ENCODE measurements at places on chromosomes 2 and 18.

GRCh38 chr18:30765247-30765646 lies 277.3 kb downstream of the DSC3 start:
- ATAC-seq, result no peak

DNA sequence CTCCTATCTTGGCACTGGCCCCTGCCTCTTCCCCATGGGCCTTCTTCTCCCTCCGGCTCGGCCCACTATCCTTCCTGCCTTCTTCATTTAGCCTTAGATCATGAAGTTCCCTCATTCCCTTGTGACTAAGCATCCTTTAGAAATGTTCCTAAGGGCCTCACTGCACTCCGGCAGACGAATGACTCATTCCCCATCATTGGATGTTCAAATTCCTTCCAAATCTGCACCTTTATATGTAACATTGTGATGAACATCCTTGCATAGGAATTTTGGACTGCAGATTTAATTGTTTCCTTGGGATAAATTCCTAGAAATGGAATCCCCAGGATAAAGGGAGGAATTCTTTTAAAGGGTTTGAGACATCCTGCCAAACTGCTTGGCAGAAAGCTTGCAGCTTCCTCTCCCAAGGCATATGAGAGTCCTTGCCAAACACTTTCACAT lies 19.0 kb downstream of the CRACDL start:
- peak; percentile 60 for ATAC-seq

- ATAC-seq, result no peak
Observed at GRCh38 chr2:147135376-147135775, 709.5 kb upstream of the ACVR2A start.

DNA sequence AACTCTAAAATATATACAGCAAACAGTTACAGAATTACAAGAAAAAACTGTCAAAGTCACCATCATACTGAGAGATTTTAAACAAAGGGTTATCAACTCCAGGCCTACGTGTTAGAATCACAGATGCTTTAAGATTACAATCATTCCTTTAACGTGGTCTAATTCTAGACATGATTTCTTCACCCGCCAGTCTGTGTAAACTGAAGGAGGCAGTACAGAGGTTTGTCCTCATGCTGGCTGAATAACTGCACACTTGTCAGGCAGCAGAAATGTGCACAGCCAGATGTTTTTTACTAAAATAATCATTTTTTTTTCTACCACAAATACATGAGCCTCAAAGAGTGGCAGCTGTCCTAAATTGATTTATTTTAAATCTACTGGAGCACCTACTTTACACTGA lies 15.5 kb upstream of the NEURL3 start:
- no peak for ATAC-seq

DNA sequence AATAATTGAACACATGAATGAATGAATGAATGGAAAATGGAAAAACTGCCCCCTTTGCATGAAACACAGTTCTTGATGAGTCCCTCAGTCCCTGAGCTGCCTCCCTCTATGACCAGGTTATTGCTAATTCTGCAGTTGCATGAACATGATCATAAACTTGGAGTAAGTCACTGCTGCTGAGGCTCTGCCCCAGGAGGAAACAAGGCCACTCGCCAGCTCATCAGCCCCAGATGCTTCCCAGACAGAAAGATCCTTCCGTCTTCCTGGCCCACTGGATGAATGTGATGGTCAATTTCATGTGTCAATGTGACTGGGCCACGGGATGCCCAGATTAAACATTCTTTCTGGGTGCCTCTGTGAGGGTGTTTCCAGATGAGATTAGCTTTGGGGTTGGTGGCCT lies 16.4 kb downstream of the GPR45 start:
- ATAC-seq, result no peak

GRCh38 chr2:25788457-25788856 lies 89.8 kb downstream of the ASXL2 start:
- no peak for ATAC-seq

DNA sequence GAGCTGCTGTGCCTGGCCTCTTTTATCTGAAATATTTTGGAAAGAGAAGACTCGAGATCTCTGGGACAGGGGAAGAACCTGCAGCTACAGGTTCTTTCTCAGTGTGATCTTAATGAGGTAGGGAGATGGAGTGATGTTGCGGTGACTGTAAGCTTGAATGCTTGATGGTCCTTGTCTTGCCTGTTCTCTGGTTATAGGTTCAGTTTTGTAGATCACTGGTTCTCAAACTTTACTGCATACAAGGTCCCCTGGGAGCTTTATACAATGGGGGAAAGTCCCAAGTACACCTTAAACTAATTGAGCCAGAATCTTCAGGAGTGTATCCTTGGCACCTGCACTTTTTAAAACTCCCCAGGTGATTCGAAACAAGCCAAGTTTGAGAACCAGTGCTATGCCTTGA lies 136.7 kb upstream of the CXCR4 start:
- ATAC-seq, result no peak

GRCh38 chr2:177225965-177226360 lies 13.4 kb downstream of the HNRNPA3 start:
- no peak for ATAC-seq

DNA sequence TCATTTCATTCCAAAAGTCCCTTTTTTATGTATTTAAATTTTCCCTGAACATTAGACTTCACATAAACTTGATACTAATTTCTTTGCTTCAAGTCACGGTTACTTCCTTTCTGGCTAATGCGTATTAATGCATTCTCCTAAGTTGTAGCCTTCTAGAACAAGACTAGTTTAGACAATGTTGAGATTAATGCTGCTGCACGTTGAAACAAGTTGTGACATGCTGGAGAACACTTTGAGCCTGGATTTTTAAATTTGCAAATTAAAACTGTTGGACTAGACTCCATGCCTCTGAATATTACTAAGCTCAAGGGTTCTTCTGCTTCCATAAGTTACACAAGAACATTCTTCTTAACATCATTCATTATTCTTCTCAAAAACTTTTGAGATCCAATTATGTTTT lies 29.1 kb downstream of the ID2 start:
- peak; percentile 18 for ATAC-seq

DNA sequence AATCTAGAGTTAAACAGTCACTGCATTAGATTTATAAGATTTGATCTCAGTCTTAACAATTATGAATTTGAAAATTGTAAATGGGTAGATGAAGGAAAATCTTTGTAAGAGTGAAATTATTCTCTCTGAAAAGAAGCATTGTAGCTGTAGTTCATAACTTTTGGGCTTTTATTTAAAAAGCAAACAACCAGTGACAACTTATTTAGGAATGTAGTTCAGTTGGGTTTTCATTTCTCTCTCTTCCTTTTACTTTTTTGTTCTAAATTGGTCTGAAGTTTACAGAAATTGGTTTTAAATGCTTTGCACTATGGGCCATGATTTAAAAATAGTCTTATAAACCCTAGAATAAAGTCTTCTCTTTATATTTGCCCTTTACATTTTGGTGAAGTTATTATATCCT lies 296.6 kb downstream of the GULP1 start:
- no peak for ATAC-seq

GRCh38 chr2:8433390-8433789 lies 248.5 kb upstream of the ID2 start:
- no peak for ATAC-seq

DNA sequence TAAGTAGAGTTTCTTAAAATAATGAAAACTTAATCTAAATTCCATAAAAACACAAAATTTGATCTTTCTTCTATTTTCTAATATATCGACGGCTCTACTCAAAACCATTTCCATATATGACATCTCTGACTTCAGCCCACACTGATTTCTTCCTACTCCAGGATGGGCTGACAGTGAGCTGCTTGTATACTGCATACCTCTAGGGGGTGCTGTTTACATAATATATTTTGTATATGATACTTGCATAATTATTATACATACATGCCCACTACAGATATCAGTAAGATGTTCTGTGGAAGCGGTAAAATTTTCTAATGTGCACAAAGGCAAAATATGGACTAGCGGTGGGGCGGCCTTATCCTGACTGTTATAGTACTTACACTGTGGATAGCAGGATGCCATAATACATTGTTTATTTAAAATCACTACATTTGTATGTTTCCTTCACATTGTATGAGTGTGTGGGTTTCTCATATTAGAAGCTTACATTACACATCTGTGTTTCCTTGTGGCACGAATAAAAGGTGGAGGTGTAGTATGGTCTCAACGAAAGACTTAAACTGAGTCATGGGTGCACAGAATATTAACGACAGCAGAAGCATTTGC lies 66.1 kb upstream of the NXPH2 start:
- peak; percentile 65 for ATAC-seq

GRCh38 chr2:161625314-161625919 lies 1.2 kb downstream of the SLC4A10 start:
- ATAC-seq, result peak; percentile 62

DNA sequence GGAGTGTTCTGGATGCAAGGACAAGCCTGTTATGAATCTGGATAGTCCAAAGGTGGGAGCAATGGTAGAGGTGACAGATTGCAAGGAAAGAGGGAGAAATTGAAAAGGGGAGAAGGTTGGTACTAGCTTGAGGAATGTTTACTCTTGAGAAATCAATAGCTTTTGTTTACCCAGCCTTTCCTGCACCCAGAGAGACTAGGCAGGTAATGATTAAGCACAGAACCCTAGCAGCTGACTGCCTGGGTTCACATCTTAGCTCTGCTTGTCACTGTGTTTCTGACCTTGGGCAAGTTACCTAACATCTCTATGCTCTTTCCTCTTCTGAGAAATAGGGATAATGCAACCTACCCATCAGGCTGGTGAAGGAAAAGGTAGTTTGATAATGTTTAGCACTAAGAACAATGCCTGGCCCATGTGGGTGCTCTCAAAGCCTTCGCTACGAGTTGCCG lies 178.6 kb downstream of the MGAT5 start:
- no peak for ATAC-seq

DNA sequence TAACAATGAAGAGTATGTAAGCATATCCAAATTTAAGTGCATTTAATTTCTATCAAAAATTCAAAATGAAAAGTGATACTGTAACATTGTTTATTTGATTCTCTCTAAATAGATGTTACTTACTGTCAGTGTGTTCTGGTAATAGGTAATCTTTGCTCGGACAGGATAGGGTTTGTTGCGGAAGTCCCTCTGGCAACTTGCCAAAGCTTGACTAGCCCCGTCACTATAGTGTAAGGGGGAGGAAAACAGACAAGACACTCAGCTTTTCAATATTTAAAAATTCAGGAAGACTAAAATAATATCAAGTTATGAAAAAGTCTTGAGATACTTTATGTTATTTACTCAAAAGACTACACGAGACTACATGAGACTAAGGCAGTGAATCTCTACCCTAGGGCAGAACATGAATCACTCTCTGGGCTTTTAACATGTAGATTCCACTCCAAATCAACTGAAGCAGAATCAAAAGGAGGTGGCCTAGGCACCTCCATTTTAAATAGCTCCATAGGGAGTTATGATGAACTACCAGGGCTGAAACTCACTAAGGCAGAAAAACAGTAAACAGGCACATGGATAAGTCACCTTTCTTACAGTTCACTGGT lies 5.9 kb downstream of the LMAN1 start:
- ATAC-seq, result no peak

GRCh38 chr2:192245329-192245728 lies 50.6 kb upstream of the TMEFF2 start:
- ATAC-seq, result no peak
